A549 treated with AZD2906 at 1 μM for 4 hours (cell line): ENCODE measurements at places on chromosomes 13 and 19. TPM values are rescaled to one million over a fixed set of nuclear protein-coding genes. Genes with fewer than 3 reads are reported as not detected.

The SKA3 gene
- 12.2 to 13.9 TPM (median 13.3 TPM) in 5 replicates for total RNA-seq

The MICOS13 gene
- total RNA-seq = 48.1 to 75.8 TPM (median 69.1 TPM) in 5 replicates

The SHD gene
- 0.12 to 0.17 TPM (median 0.15 TPM) in 3 of 5 replicates, not detected in the others for total RNA-seq

The BRCA2 gene
- 3.5 to 7.4 TPM (median 3.6 TPM) in 5 replicates for total RNA-seq

The SNAPC2 gene
- 20.6 to 32.3 TPM (median 29.6 TPM) in 5 replicates for total RNA-seq

The MYO1F gene
- total RNA-seq = 0.22 to 0.37 TPM (median 0.29 TPM) in 5 replicates

The SIGLEC8 gene
- total RNA-seq = not detected in 5 replicates

The CEACAM6 gene
- total RNA-seq = 13.8 to 21.7 TPM (median 18.1 TPM) in 5 replicates
